ENCODE measurements at places on chromosomes 7 and 10.

- DNase-seq: peak; percentile 8
Measured at GRCh38 chr10:80485076-80485945, 31.2 kb downstream of the TSPAN14 start.

- peak; percentile 3 for DNase-seq
Measured at GRCh38 chr10:71084061-71084817, 128.1 kb upstream of the UNC5B start.

DNA sequence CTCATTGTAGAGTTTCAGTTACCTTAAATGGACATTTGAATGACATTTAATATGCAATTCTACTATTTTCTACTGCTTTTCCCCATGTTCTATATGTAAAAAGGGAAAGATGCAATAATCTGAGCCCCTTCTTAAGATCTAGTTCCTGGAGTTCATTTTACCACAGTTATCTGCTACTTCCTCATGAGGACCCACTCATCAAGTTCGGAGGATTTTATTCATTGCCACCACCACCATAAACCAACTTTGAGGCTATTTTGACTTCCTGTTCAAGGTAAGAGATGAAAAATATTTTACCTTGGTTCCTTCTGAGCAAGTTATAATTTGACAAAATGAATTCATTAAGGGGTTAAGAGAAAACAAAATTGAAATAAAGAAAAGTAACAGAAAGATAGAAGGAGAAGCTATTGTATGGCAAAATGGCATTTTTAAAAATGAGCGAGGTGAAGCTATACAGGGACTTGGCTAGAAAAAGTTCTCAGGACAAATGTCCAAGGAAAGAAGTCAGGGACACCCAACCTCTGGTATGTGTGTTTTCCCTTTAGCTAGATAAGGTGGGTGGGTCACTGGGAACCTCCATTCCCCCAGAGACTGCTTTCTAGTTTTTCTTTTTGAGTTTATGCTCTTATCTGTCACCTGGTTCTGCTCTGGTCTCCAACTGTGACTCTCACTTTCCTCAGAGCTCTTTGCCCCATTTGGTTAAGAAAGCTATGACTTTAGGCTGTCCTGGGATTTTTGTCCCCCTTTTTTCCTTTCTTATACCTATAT lies 14.9 kb upstream of the FAM3C start:
- DNase-seq: no peak

GRCh38 chr10:29714096-29714874 lies 79.5 kb upstream of the SVIL start:
- no peak for DNase-seq

GRCh38 chr10:110636932-110637557 lies 7.1 kb upstream of the RBM20 start:
- DNase-seq: no peak

DNA sequence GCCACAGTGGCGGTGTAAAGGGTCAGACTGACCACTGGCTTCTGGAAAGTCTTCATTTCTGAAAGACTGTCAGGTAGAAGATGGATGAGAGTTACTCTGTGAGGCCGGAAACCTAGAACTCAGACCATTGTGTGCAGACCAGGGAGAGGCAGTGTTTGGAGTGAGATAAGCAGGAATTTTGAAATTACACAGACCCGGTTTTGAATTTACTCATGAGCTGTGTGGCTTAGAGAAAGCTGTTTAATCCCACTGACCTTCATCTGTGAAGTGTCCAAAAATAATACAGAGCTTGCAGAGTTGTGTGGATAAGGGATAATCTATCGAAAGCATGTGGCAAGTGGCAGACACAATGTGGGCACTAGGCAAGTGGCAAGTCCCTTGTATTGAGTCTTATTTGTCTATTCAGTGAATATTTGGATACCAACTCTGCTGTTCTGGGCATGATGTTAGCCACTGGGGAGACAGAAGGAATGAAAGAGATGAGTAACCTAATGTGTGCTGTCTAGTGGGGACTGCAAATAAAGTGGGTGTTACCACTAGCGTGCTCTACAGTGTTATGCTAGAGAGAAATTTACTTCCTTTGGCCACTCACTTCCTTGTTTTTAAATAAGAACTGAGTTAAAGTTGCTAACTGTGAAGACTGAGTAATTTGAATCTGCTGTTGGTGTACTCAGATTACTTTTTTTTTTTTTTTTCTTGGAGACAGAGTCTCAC lies 69.4 kb downstream of the KIAA1217 start:
- no peak for DNase-seq

DNA sequence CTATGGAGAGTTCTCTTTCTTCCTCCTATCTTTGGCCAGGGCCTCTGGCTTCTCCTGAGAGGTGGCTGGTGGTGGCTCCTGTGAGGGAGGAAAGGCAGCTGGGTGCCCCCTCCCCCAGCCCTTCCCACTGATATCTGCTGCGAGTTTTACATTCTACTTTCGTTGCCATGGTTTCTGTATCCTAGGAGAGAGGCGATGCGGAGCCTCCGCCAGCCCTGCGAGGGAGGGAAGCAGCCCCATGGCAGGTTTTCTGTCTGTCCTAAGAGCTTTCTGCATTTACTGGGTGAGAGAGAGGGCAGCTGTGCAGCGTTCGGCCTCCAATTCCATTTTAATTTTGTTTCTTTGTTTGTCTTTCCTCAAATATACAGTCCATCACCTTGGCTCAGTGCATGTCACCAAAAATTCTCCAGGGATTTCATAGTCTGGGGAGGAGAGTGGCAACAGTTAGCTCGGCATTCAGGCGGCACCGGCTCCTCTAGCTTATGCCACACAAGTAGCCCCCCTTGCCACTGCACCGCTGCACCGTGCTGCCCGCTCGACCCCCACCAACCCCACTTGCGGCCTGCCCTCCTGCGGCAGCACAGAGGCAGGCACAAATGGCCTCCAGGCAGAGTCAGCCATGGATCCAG lies 20.4 kb downstream of the DNAJB12 start:
- no peak for DNase-seq

DNA sequence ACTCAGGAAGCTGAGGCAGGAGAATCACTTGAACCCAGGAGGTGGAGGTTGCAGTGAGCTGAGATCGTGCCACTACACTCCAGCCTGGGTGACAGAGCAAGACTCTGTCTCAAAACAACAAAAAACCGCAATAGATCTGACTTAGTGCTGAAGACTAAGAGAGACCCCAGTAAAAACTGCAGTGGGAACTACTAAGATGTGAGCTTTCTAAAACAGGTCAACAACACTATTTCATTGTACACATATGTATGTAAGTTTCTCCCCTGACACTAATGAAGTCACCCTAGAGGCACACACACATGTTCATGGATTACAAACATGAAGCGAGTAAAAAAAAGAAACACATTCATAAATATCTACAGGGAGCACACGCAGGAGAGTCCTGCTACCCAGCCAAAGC lies 68.3 kb downstream of the PDE1C start:
- DNase-seq: no peak

- DNase-seq: no peak
Measured at GRCh38 chr10:28214219-28214618, 88.6 kb downstream of the MPP7 start.

DNA sequence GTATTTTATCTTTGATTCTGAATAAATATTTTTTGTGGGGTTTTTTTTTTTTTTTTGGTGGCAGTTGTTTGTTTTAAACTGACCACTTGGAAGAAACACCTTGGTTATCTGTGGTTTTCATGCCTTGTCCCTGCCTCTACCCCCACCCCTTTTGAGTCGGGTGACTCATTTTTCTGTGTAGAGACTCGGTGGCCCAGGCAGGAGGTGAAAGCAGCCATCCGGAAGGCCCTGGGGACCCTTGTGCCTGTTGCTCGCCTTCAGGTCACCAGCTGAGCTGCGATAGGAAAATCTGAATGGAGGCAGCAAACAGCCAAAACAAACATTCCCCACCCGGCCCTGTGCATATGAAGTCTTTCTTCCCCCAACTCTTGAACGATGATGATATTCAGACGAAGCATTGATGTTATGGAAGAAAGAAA lies 22.8 kb downstream of the CYP17A1 start:
- DNase-seq: no peak

- DNase-seq: no peak
Measured at GRCh38 chr10:76230921-76231285, 799.5 kb downstream of the LRMDA start.

DNA sequence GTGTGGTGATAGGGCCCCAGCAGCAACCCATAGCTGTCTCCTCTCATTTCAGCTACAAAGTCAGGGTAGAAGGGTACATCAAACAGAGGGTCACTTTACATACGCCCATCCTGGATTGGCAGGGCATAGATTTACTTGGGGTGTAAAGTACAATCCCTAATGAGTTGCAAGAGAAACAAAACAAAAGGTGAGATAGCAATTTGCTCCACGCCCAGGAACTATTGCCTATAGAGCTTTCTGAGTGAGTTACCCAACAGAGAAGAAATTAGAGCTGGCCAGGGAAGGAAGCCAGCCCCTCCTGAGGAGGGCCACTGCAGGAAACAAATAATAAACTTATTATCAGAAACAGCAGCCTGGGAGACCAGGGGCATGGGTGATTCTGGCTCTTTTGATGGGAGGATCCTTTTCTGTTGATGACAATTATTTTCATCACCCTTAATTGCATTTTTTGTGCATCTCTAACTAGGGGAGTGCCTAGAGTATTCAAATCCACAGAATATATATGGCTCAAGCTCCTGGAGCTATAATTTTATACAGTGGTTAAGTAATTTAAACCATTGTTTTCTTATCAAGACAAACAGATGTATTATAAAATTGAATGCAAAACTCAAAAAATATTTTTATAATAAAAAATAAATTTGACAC lies 47.4 kb downstream of the SLC26A5 start:
- no peak for DNase-seq

DNA sequence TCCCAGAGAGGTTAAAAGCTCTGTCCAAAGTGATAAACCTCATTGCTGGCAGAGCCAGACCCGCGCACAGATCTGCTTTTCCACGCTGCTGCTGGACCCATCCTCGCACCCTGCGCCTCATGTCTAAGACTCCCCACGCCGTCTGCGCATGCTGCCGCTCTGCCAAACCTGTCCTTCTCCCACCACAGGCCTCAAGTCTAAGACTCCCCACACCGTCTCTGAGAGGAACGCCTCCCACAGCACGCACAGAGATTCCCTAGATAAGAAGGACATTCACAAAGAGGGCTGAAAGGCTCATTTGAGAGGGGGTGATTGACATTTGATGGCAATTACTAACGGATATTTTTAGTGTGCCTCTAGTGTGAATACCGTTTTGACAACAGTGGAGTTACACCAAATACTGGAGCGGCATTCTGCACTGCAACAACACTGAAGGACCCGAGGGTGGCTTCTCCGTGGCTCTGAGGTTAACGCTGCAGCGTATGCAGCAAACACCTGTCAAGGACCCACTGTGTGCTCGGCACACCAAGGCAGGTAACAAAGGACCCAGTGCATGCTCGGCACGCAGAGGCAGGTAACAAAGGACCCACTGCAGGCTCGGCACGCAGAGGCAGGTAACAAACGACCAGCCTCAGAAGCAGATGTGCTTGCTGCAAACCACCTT lies 231.4 kb downstream of the DNAJB6 start:
- no peak for DNase-seq

- DNase-seq: no peak
Measured at GRCh38 chr10:6607778-6608177, 27.7 kb upstream of the PRKCQ start.

DNA sequence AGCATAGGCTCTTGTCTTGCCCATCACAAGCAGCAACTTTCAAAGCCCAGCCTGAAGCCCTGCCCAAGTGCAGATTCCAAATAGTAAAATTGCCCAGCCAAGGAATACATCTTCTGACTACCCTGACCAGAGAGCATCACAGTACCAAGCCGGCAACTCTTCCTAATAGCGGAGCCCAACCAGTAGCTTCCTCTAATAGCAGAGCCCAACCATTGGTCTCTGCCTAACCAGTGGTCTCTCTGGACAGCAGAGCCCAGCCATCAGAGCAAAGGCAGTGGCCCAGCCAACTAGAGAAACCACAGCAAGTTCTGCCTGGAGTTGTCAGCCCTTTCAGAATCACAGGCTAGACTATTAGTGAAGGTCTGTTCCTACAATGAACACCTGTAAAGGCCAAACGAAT lies 285.6 kb downstream of the HGF start:
- DNase-seq: no peak

DNA sequence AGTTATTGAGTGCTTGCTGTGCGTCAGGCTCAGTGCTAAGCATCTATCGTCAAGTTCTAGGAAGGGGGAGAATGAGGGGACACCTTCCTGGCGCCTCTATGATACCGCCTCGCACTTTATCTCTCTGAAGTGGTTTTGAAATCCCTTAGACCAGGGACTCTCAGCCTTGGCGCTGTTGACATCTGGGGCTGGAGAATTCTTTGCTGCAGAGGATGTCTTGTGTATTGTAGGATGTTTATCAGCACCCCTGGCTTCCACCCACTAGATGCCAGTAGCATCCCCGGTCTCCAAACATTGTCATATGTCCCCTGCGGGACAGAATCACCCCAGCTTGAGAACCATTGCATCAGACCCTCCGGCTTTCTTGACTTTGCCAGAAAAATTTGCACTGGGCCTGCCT lies 285.5 kb downstream of the CCDC3 start:
- DNase-seq: no peak

GRCh38 chr10:61786728-61787127 lies 114.8 kb upstream of the ARID5B start:
- DNase-seq: no peak

DNA sequence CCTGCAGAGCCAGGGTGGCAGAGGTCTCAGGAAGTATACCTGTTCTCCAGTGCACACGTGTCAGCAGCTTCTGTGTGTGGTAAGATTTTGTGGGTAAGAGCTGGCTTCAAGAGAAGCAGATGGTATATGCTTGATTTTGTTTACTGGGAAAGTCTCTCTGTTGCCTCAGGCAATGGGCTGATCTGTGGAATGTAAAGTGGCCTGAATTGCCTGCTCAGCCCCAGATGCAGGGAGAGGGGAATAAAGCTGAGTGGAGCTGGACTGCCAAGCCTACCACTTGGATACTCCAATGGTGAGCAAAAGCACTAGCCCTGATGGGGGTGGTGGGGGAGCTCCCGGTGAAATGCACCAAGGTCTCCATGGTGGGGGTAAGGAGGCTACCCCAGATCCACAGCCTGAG lies 156.1 kb downstream of the WDR11 start:
- DNase-seq: no peak

DNA sequence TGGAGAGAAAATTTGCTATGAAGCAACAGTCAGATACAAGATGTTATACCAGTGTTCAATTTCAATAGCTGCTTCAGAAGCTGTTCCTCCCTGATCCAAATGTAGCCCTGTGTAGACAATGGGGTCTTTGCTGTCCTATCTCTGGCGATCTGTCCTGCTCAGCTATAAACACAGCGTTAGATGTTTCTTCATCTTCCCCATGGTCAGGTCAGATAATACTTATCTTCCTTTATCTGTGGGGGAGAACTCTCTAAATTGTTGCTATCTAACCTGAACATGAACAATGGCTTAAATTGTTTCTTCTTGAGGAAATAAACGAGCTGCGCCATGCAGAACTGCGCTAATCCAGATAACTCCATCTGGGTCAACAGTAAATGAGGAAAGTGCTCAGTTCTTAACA lies 15.6 kb upstream of the KIAA1217 start:
- no peak for DNase-seq

- no peak for DNase-seq
Measured at GRCh38 chr7:4174016-4174415, 508.1 kb upstream of the FOXK1 start.

DNA sequence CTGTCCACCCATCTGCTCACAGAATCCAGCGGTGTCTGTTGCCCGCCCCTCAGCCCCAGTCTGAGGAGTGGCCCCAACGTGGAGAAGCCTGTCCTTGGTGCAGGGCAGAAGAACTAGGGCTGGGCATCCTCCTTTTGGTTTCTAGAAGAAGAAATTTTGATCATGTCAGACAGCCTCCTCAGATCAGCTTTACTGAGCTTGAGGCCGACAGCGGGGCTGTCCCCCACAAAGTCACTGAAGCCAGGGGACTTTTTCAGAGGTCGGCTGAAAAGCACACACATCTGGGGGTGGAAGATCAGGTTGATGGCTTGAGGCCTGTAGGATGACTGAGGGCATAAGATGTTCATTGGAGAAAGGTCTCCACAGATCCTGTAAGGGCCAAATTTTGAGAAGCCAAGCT lies 767.9 kb downstream of the GRID1 start:
- DNase-seq: no peak

Data from transverse colon (tissue), 4 donors.